ENCODE measurements at places on chromosomes 4 and X.

DNA sequence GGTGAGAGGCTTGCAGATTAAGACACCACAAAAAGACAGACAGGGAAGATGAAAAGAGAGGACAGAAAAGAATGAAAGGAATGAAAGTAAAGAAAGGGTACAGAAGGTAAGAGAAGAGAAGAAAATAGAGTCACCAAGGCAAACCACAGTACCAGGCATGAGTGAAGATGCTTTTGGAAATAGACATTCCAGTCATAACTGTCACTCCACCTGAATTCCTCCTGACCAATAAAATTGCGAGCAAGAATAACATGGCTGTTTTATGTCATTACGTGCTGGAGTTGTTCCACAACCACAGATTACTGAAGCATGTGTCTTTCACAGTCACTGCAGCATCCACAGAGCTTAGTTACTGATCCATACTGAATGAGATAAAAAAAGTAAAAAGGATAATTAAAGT lies 864.9 kb upstream of the SLIT2 start:
- DNase-seq: peak; percentile 23

DNA sequence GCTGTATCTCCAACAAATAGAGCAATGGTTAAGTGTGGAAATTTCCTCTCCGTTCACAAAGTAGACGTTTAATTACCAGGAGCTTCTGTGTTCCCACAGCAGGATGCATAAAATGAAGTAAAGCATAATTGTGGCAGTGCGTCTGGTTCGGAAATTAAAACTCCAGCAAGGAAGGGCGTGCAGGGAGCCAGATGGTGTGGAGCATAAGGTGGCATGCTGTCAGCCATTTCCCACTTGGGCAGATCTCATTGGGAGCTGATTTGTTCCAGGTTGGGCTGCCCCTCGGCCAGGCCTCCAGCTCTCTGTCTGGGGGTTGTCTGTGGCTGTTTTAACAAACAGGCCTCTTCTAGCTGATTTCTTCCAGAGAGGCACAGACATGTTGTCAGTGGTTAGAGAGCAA lies 182.1 kb upstream of the CLNK start:
- DNase-seq: no peak

DNA sequence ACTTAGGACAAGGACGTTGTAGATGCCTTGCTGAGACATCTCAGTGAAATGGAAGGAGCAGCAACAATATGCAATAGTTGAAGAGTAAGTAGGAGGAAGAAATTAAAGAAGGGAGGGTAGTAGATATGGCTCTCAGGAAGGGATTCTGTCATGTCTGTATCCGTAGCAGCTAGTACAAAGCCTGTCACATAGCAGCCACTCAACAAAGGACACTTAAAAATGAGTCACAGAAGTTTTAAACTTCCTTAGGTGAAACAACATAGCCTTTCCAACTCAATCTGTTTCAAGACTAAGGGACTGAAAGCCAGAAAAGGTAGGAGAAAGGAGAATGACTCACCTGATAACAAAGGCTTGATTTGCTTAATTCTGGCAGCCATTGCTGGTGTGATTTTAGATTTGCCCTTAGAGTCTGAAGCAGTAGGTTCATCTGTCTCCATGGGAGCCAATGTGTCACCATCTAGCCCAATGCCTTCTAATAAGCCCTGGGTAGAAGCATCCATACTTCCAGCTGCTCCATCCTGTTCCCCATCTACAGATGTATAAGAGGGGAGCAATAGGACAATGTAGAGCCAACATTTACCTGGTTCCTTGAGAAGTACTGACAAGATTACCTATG lies 86.6 kb downstream of the HUWE1 start:
- DNase-seq: no peak

DNA sequence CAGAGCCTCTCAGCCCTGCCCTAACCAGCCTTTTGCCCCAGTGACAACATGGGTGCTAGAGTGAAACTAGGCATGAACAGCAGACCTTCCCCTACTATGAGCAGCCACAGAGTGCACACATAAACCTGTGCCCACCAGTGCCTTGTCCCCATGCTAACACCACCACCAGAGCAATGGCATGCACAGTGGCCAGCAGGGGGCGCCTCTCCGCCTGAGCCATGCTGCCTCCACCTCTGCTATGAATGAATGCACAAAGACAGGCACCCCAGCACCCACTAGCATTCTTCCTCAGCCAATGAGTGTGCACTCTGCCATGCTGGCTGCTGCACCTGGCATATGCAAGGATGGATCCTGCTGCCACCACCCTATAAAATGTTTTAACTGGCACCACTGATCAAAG lies 286.9 kb upstream of the FGF16 start:
- no peak for DNase-seq

- DNase-seq: no peak
These were observed 15.4 kb downstream of the SMIM10 start for GRCh38 chrX:135006187-135006586.

DNA sequence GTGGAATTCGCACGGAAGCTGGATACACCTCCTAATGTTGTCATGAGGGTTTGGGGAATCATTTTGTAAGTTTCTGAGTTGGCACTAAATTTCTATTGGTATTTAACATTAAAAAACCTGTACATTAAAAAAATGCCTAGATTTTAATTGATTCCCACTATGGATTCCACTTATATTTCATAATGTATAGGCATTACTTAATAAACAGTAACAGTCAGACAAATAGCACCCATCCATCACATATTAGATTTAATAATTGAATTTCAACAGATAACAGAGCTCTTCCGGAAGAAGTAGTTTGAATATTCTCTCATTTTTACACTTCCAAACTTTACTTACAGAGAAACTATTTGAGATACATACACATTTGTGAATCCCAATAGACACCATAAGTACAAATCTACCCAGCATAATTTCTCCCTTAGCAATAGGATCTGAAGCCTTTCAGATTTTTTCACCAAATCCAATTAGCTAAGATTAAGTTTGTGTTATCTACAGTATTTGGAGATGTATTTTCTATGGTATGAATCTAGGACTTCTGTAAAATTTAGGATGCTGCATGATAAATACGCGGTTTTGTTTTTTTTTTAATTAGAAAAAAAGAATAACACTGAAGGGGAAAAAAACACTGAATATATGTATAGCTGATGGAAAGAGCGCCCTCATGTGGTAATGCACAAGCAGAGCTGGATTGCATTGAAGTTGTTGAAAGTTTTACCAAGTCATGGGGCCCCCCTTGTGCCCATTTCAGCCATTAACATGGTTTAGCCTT lies 12.2 kb upstream of the ODAM start:
- DNase-seq: peak; percentile 49

DNA sequence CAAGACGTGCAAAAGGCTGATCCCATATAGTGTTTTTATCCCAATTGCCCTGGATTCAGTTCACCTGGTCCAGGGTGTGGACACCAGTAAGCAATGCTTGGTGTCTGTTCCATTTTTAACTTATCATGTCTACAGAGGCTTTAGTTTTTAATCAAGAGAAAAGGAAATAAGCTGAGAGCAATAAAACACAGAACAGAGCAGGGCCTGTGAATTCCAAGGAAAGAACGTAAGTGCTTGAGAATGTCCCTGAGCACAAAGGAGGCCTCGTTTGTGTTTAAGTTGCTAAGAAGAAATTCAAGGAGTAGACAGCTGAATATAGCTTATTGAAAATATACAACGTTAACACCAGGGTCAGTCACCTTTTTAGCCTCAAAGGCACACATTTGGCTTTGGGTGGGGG lies 191.3 kb downstream of the GPC3 start:
- no peak for DNase-seq

DNA sequence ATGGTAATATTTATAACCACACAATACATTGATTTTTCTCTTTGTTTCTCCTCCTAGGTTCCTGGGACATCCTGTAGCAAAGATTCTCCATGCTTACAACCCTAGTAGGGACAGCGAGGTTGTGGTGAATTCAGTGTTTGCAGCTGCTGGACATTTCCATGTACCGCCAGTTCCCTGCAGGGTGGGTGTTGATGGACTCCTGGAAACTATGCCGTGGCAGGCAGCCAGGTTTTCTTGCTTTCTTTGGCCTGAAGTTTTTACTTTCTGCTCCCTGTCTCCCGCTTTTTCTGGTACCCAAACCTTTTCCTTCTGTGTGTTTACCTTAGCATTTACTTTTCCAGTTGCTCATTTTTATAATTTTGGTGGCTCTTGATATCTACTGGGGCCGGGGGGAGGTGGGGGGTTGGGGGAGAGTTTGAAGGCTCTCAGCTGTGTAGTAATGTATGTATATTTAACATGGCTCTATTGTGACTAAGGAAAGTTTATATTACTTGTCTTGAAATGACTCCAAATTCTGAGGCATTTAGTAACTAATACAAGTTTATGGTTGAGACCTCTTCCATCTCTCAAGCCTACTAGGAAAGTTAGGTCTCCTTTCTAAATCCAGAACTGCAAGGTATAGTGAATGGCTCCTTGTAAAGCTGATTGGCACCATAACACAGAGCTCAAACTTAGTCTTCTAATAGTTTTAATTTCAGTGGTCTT lies 89.7 kb downstream of the TMEM131L start:
- DNase-seq: peak; percentile 66

DNA sequence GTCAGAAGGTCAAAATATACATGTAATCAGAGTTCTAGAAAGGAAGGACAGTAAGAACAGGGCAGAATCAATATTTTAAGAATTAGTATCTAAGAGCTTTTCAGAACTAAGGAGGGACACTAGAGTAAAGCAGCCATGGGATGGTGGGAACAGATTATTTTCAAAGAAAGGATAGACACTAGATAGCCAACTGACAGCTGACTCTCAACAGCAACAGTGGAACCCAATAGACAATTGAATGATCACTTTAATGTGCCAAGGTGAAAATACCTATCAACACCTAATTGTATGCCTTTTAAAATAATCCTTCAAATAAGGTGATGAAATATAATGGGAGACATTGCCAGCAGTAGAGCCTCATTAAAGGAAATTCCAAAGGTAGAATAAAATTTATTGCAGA lies 26.5 kb upstream of the CCDC160 start:
- no peak for DNase-seq

DNA sequence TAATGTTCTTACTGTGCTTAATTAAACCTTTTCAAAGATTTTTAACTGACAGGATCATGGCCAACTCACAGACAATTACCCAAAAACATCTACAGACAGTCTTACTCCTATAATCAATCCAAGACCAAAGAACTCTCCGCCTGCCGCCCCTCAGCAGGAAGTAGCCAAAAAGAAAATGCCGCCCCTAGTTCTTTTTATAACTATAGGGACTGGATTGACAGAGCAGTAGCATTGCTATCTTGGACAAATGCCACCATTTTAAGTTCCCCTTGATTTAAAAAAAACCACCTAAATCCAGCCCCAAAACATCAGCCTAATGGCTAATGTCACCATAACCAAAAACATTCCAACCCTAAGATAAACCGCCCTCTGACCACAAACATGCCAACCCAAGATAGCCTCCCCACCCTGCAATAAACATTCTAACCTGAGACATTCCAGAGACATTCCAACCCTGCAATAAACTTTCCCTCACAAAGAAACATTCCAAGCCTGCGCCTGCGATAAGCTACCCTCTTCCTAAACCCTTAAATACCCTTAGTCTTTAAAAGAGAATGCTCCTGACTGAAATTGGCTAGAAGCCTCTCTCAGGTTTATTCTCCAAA lies 77.0 kb downstream of the COQ2 start:
- peak; percentile 84 for DNase-seq

DNA sequence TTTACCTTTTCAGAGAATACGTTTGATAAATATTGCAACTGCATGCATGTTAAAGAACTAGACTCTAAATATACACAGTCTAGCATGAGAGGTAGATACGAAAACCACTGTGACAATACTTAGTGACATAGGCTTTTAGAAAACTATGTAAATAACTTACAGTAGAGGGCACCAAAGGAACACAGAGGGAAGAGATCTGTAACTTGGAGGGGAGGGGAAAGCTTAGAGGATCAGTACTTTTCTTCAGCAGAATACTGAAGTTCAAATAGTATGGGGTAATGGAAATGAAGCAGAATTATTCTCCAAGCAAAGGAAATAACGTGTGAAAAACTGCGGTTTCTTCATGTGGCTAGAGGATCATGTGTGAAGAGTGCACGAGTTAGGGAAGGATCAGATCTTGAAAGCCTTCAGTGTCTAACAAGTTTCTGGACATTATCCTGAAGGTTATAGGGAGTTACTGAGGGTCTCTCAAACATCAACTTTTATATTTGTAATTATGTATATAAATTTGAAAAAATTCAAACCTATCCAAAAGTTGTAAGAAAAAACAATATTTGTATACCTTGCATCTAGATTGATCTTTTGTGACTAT lies 264.3 kb downstream of the NPFFR2 start:
- peak; percentile 78 for DNase-seq

- no peak for DNase-seq
These were observed 37.3 kb downstream of the ARHGAP6 start for GRCh38 chrX:11628399-11628798.

- DNase-seq: no peak
These were observed 4.8 kb upstream of the STBD1 start for GRCh38 chr4:76301775-76302162.

GRCh38 chr4:75831856-75832405 lies 70.3 kb downstream of the PPEF2 start:
- DNase-seq: no peak

DNA sequence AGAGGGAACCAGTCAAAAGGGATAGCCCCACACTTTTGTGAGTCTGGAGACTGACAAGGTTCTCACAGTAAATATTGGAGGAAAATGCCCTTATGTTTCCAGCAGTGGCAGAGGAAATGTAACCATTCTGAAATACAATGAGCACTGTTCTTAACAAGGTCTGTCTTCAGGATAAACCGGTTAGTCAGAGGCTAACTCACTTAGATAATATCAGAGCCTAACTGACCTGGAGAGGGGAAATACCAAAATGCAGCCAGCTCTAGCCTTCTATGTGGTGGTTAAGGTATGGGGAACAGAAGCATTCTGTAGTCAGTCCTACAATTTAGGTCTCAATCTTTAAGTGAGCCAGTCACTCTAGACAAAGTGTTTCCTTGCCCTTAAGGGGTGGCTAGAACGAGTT lies 70.8 kb downstream of the TBCK start:
- DNase-seq: peak; percentile 22

DNA sequence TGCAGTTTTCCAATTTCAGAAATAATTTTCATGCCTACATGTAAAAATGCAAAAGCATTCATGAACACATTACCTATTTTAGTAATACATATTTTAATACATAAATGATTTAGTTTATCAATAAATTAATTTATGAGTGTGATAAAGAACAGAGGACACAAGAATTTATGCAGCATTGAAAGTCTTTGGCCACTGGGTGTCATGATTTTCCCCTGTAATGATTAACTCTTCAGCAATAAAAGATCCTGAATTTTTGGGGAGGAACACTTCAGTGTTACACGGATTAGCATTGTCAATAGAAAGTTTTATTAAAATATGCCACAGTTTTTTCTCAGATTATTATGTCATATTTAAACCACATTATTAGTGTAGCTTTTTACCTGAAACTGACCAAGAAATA lies 8.6 kb upstream of the VCX2 start:
- DNase-seq: peak; percentile 9

GRCh38 chrX:53571494-53571893 lies 115.0 kb downstream of the HUWE1 start:
- DNase-seq: no peak

- DNase-seq: no peak
These were observed 1699.8 kb upstream of the IGFBP7 start for GRCh38 chr4:58809948-58810347.

DNA sequence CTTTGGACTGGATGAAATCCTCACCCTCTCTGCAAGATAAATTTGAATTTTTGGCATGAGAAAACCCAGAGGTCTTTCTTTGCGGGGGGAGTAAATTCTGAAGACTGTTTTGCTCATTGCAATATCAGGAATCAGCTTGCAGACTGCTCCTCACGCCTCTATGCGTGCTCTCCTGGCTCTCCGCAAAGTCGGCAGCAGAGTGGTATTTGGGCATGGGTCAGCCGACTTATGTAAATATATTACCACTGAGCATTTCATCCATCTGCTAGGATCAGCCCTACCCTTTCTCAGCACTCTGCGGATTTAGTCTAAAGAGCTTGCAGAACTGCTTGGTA lies 288.0 kb downstream of the ASMT start:
- DNase-seq: no peak

Data from renal cortical epithelial cell (primary cell).